ENCODE measurements at places on chromosomes 6 and 20.

GRCh38 chr6:138522611-138523010 lies 23.3 kb upstream of the NHSL1 start:
- no peak for DNase-seq

GRCh38 chr20:33917831-33918525 lies 75.7 kb upstream of the RALY start:
- no peak for DNase-seq

- no peak for DNase-seq
These were observed 810.8 kb downstream of the GRIK2 start for GRCh38 chr6:102204351-102204750.

GRCh38 chr6:21384216-21384615 lies 209.3 kb upstream of the SOX4 start:
- no peak for DNase-seq

DNA sequence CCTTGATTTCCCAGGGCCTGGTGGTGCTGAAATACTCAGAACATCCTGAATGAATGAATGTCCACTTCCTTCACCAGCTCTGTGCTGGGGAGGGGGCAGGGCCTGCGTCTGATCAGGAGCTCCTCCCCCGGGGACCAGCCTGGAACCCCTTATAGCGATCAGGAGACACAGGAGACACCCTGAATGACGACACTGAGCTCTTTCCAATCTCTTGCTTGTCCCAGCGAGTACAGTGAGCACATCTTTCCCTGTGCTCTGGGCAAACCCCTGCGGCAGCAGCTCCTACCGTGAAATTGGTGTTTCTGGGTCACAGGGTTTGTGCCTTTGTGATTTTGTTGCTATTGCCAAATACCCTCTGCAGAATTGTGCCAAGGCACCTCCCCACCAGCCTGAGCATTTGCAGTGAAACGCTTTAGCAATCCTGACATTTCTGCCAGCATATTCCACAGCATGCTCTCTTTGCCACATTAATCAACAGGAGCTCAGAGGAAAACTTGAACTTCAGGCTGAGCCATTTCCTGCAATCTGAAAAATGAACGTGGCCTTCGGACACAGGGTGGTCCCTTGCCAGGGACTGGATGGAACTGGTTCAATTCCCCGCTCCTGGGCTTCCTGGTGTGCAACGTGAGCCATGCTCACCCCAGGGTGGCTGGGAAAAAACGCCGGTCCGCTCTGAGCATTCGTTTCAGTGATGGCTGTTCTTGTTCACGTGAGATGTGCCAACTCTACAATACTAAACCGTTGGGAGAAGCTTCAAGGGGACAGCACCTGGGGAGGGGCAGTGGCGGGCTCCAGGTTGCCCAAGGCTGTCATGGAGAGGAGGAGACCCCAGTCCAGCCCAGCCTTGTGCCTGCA lies 23.1 kb upstream of the MRGBP start:
- no peak for DNase-seq

DNA sequence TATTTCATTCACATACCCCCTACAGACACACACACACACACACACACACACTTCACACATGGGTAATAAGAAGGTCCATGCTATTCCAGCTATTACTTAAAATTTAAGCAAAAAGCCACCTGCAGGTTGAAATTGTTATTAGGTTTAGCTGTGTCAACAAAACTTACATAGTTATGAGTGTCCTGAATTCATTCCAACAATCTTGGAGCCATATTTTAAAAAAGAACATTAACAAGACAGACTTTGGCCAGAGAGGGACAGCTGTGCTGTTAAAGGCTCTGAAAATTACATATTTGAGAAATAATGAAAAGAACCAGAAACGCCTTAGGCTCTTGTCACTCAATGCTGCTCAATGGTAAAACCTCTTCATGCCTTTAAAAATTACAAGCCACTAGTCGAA lies 455.3 kb downstream of the EPM2A start:
- DNase-seq = no peak

- no peak for DNase-seq
These were observed 94.5 kb downstream of the PTPRK start for GRCh38 chr6:128425856-128426255.

DNA sequence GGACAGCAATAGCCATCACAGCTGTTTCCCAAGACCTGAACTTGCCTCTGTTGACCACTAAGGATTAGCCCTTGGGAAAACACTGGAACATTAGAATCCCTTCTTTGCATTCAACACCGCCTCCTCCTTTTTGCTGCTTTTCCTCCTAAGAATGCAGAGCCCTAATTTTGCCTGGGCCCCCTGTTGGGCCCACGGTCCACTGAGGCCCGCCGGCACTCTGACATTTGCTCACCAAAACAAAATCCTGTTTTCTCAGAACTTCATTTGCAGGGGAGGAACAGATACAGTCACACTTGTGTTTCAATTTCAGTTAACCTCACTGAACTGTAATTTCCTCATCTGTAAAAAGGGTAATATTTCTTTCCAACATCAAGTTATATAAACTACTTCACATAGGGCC lies 116.0 kb upstream of the JARID2 start:
- DNase-seq = no peak

DNA sequence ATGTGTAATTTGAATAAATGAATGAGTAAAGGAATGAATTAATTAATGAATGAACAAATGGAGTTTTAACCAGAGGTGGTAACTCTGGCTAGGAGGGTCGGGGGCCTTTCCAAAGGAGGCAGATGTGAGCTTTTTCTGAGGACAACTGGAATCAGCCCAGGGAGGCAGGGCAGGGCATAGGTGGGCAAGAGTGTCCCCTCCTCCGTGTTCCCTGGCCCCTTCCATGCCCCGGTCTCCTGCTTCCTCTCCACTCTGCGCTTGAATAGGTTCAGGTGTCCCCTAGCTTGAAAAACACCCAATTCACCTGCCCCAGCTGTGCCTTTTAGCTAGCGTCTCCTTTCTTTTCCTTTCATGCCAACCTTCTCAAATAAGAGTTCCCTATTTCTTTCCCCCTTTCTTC lies 473.1 kb downstream of the CDH26 start:
- DNase-seq = no peak

GRCh38 chr6:47655719-47656595 lies 42.4 kb upstream of the ADGRF4 start:
- peak; percentile 65 for DNase-seq

DNA sequence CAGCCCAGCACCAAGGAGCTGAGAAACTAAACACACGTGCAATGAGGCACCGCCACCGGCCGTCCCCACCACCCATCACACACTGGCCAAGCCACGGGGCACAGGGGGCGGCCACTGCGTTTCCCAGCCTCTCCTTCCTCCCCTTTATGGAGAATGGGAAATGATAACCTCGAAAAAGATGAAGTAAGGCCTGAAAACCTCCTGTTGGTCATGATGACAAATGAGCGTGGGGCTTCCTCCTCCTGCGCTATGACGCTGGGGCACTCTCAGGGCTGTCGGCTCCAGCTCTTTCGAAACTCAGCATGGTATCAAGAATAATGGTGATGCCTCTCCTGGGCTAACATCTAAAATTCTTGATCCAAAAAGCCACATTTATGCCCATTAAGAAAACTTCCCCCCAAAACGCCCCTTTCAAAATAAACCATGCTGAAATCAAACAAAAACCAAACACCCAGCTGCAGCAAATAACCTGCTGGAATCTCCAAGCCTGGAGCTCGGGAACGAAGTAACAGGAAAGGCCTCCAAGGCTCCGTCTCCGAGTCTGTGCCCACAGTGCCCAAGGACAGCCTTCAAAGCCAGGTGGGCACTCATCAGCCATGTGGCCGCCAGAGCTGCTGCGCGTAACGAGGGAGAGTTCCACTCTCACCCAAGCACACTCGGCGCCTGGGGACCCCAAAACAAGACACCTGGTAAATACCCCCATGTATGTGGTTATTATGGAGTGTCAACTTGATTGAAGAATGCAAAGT lies 50.0 kb downstream of the TAF4 start:
- no peak for DNase-seq

- DNase-seq = peak; percentile 11
These were observed 201.0 kb upstream of the ZNF217 start for GRCh38 chr20:53794529-53795115.

- DNase-seq = no peak
These were observed 25.2 kb downstream of the MED23 start for GRCh38 chr6:131602781-131603312.

GRCh38 chr6:106547601-106548453 lies 81.5 kb downstream of the RTN4IP1 start:
- DNase-seq = no peak

DNA sequence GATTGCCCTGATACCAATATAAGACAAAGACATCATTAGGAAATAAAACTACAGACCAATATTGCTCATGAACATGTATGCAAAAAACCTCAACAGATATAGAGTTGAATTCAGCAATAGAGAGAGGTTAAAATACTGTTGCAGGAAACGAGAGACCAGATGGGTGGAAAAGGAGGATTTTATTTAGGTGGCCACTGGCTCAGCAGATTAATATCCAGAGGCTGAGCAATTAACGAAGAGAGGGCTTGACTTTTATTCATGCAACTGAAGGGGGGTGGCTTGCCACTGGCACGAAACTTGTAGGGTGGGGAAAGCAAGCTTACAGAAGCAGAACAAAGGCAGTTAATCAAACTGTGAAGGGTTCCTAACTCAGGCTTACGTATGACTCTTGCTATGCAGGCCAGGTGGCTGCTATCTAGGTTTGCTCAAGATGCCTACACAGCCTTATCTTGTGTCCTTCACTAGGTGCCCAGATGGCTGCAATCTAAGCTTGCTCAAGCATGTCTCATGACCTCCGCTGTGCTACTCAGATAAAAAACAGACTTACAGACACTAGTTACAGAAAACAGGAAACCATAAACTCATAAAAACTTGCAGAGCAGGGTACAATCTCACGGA lies 126.4 kb downstream of the MMUT start:
- DNase-seq = no peak

DNA sequence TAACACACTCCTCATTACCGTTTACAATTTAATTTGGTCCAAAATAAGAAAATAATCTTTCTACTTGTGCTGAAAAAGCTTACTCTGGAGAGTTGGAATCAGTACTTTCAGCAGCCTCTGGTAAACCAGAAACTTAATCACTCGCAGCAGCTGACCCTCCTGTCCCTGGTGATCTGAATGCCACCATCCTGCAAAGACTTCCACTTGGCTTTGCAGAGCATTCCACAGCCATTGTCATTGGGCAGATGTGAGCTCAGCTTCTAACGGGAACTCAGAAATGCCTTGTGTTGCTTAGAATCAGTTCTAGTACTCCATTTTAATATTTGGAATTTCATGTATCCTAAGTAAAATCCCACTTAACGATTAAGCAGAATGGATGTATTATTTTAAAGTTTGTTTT lies 59.7 kb downstream of the PHACTR1 start:
- DNase-seq = no peak

DNA sequence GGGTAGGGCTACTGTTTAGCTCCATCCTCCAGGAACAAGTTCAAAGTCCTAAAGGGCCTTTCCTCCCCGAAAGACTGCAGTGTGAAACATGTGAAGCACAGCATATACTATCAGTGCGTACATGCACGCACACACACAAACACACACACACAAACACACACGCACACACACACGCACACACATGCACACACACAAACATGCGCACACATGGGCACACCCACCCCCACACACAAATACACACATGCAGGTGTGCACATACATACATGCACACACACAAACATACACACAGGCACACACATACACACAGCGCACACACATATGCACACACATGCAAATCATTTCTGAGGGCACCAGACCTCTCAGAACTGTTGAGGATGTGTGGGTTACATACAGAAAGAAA lies 382.0 kb upstream of the CDH4 start:
- DNase-seq = no peak
